ENCODE measurements at places on chromosomes 1 and 21.

GRCh38 chr1:176208034-176208433 lies 948 bp upstream of the COP1 start:
- DNase-seq, result no peak

GRCh38 chr1:183349201-183349711 lies 68.9 kb downstream of the NMNAT2 start:
- DNase-seq, result peak; percentile 33

- no peak for DNase-seq
Observed at GRCh38 chr1:51989582-51990477, 670 bp downstream of the RAB3B start.

GRCh38 chr1:227065311-227065710 lies 125.2 kb downstream of the COQ8A start:
- DNase-seq, result no peak

GRCh38 chr1:97603218-97603617 lies 317.6 kb downstream of the DPYD start:
- DNase-seq, result no peak

- DNase-seq, result peak; percentile 80
Observed at GRCh38 chr1:90393025-90393424, 324.1 kb downstream of the BARHL2 start.

DNA sequence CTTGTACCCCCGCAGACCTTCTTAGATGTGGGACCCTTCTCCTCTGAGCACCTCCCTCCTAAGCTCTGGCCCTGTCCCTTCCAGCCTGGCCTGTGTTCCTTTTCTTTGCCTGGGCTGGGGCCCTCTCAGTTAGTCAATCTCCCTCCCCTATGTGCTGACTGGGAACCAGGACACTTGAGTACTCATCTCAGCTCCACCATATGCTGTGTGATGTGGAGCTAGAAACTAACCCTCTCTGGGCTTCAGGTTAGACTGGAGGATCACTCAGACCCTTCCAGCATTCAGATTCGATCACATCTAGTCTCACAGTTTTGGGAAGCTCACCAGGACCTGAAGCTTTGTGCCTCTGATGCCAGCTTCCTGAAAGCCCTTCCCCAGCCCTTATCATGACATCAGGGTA lies 40.6 kb downstream of the TRIM62 start:
- DNase-seq, result no peak

DNA sequence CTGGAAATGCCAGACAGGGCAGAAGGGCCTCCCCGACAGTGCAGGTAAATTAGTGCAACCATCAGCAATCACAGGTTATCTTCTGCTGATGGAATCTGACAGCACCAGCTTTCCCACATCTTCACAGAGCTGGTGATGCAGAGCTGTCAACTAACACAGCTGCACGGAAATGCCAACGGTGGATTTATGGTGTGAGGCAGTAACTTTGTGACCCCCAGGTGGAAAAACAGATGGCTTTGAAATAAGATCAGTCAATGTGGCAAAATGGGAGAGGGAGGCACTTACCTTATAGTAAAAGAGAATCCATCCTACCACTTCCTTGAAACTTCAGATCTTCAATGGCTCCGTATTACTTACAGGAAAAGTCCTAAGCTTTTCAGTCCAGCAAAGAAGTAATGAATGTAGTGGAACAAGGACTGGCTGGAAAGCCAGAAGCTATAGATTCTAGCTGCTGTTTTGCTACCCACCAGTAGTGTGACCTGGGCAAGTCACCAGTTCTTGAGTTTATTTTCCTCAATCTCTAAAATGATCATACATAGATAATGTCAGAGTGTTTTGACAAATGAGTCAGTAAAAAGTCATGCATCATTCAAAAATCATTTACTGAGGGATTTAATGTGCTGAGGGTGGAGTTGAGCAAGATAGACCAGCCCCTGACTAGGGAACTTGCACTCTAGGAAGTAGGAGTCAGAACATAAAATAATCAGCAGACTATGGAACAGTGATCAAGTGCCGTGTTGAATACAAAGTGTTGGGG lies 245.7 kb upstream of the JUN start:
- DNase-seq, result peak; percentile 79

GRCh38 chr1:152107984-152108881 lies 7.0 kb downstream of the TCHH start:
- no peak for DNase-seq

DNA sequence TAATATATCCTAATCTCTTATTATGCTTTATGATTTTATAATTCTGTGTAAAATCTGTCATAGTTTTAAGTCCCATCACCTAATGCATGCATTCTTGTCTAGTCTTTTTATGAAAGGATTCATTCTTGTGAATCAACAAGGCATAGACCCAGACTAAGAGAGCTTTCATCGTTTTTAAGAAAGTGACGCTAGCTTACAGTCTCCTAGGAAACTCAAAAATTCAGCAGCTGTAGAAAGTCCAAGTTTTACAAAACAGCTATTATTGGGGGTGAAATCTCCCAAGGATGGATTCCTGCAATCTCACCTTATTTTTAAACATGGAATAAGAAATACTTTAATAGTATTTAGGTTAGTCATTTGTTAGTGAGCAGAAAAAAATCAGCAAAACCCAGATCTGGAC lies 104.7 kb downstream of the NCAM2 start:
- no peak for DNase-seq

GRCh38 chr1:173429471-173430402 lies 47.4 kb upstream of the PRDX6 start:
- DNase-seq, result peak; percentile 84

DNA sequence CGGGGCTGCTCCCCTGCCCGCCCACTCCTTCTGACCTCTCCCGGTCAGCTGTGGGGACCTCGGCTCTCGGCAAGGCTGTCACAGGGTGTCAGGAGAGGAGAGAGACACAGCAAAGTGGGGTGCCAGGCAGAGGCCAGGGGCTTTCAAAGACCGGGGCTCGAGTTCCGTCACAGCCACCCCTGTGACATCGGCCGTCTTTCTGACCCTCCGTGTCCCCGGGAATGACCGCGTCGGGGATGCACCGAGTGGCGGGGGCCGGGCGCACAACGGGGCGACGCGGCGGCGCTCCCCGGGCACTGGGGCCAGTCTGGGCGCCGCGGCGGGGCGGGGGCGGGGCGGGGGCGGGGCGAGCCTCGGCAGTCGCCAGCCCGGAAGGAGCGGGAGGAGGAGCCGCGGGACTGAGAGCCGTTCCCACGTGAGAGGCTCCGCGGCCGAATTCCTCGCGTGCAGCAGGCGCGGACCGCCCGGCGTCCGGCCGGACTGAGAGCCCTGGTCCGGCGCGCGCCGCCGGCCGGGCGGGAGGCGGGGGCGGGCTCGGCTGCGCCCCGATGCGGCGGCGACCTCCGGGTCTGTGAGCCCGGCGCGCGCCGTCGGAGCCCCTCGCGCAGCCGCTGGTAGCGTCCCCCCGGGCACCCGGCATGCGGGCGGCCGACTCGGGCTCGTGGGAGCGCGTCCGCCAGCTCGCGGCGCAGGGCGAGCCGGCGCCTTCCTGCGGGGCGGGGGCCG lies 229.7 kb upstream of the TMEM51 start:
- DNase-seq, result peak; percentile 73

DNA sequence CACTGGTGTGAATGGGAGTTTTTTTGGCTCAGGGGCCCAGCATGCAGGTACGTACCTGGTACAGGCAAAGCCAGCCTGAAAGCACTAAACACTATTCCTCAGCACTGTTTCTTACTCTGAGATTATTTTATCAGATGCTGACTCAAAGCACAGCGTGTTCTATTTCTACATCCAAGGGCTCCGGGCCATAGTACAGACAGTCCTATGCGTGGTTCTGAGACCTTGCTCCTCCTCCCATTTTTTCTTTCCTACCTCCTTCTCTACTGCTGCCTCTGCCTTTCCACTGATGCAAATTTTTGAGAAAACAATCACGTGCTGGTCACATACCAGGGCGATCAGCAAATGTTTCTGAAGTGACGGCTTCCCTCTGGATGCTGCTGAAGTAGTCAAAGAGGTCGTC lies 36.3 kb downstream of the PDPN start:
- no peak for DNase-seq

DNA sequence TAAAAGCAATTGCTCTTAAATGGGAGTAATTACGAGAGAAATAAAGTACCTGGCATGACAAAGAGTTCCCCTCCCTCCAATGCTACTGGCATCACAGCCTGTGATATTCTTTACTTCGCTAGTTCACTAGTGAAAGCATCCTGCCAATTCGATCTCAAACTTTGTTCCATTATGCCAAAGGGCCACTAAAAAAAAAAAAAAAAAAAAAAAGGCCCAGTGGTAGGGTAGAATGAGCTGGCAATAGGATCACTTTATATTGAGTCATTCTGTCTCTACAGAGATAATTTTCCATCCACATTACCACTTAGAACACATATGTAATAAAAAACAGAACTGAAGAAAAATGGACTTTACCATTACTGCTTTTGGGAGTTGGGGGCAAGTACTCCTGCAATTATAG lies 11.2 kb downstream of the PUM1 start:
- peak; percentile 45 for DNase-seq

DNA sequence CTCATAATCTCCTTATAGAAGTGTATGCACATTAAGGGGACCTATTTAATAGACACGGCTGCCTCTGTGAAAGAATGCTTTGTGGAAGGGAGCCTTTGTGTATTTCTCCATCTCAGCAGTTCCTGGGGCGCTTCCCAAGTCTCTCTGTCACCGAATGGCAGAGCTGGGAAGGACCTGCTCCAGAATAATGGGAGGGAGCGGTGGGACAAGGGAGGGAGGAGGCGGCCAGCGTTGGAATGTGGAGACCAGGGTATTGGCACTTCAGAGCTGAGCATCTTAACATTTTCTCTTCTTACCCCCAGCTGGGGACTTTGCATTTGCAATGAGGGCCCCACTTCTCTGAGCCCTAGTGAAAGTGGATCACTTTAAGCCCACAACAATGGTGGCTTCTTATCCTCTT lies 23.9 kb downstream of the CACHD1 start:
- DNase-seq, result no peak
